ENCODE measurements at places on chromosomes 2 and 18. TPM values are rescaled to one million over a fixed set of nuclear protein-coding genes. Genes with fewer than 3 reads are reported as not detected.

GRCh38 chr2:101435001-101435862 is 39.7 kb downstream of the RFX8 start:
- peak; percentile 47 for DNase-seq

- DNase-seq: no peak
These were observed 9.1 kb upstream of the ARID5A start for GRCh38 chr2:96527286-96528005.

- no peak for DNase-seq
These were observed 40.6 kb upstream of the RIOK3 start for GRCh38 chr18:23412351-23412964.

GRCh38 chr2:222747526-222748160 is 76.2 kb downstream of the MOGAT1 start:
- DNase-seq: no peak

- no peak for DNase-seq
These were observed 113.6 kb upstream of the STK17B start for GRCh38 chr2:196284866-196285557.

- no peak for DNase-seq
These were observed 525.4 kb downstream of the KCNJ3 start for GRCh38 chr2:155223781-155224406.

DNA sequence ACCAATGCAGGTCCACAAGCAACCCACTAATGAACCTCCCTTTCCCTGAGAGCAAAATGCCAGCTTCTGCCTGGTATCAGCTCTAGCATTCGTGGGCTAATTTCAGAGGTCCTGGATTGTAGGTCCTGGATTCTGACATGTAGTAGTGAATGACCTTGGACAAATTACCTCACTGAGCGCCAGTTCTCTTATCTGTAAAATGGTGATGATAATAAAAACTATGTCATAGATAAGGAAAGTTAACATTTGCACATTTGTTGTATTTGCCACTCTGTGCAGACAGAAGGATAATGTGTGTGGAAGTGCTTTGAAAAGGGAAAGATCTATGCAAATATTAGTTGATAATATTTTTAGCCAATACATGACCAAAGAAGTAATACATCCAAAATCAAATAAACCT is 4.1 kb upstream of the TET3 start:
- DNase-seq: no peak

DNA sequence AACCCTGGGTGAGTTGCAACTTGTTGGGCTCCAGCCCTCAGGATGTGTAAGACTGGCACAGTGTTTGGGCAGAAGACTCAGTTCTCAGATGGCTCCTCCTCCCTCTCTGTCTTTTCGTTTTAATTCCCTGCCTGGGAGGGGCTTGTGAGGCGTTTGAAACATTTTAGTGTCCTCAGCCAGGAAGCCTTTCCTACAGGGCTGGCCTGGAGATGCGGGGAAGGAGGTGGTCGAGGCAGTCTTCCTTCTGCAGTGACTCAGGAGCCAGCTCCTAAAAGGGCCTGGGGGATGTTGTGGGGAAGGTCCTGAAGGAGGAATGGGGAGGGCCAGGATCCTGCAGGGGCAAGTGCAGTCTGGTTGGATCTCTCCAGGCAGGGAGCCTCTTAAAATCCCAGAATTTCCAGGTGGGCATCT is 22.1 kb upstream of the IGFBP5 start:
- no peak for DNase-seq

GRCh38 chr18:58112174-58112573 is 68.1 kb downstream of the NEDD4L start:
- DNase-seq: no peak

DNA sequence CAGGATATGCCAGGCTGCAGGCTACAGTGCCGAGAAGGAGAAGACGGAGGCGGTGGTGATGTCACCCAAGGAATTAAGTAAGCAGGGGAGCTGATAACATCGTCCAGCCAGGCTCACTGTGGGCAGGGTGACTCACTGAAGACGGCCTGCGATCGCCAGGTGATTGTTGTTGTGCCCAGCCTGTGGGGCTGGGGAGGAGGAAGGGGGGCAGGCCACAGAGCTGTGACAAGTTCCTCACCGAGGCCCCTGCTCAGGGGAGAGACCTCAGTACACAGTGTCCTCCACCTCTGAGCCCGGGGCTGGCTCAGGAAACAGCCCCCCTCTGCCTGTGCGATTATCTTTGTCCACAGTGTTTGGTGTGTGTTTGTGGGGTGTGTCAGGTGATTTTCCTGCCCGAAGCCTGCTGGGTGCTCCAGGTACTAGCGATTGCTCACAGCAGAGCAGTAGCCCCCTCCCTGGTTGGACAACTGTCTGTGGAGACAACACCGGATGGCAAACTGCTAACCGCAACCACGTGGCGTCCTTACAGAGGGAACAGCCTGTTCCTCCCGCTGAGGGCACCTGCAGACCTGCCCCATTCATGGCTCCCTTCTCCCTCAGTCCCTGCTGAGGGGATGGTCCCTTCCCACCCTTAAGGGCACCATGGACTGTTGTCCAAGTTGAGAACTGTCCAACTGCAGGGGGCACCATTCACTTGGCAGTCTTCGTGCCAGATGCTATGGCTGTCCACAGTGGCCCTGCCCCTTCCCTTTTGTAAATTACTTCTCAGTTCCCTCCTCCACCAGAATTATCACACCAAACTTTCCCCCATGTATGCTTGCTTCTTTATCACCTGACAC is 95.1 kb downstream of the ZFP36L2 start:
- peak; percentile 73 for DNase-seq

DNA sequence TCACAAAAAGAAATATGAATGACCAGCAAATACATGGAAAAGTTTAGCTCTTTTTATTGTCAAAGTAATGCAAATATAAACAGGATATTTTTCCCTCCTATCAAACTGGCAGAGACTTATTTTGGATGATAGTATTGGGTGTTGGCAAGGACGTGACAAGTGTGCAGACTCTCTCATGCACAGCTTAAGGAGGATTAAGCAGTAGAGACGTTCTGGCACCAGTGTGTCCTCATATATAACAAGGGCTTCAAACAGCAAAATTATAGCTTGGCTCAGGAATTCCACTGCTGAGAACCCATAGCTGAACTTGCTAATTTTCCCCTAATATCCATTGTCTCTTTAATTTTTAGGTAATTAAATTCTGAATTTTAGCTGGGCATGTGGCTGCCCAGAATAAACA is 114.4 kb downstream of the FAM124B start:
- DNase-seq: no peak

DNA sequence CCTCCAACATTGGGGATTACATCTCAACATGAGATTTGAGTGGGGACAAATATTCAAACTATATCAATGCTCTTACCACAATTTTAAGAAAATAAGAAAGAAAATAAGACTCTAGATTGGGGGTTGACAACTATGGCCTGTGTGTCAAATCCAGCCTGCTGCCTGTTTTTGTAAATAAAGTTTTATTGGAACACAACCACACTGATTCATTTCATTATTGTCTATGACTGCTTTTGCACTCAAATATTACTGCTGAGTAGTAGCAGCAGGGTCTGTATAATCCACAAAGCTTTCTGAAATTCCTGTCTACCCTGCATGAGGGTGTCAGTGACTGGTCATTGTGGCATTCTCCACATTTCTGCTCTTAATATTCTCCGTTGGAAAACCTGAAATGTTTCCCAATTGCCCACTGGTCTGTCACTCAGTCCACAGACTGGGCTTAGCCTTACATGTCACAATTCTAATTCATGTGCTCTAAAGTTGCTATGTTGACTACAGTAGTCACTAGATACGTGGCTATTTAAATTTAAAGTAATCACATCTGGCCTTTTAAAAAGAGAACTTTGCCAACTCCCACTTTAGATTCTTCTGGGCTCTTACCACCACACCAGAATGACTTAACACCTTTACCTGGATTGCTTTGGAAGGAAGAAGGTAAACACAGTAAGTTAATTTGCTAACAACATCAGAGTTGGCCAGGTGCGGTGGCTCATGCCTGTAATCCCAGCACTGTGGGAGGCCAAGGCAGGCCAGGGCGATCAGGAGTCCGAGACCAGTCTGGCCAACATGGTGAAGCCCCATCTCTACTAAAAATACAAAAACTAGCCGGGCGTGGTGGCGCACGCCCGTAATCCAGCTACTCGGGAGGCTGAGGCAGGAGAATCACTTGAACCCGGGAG is 86.9 kb downstream of the CLHC1 start:
- DNase-seq: no peak

GRCh38 chr18:79628416-79629248 is 51.0 kb upstream of the CTDP1 start:
- peak; percentile 11 for DNase-seq

DNA sequence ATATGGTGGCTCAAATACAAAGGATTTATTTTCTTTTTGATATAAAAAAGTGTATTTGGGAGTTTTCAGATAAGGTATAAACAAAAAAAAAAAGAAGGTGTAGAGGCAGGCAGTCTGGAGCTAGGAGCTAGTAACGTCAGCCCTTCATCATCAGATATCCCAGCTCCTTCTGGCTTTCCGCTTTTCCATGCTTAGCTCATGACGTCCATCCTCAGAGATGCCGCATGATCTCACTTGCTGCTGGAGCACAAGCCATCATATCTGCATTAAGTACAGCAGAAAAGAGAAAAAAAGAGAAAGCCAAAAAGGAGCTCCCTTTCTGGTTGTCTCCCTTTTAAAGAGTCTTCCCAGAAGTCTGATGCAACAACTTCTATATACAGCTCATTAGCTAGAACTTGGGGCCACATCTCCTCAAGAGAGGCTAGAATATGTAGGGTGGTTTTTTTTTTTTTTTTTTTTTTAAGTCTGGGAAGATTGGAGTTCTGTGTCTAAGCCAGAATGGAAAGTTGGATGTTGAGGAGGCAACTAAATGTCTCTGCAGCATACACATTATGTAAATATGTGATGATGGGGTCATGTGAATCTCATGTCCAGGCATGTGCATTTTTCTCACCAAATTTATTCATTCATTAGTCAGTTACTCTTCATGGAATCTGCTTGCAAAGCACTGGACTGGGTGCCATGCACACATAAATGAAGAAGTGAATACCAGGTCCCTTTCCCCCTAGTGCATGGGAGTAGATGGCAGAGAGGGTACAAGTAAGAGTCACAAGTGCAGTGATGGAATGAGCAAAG is 52.3 kb downstream of the DDX1 start:
- DNase-seq: no peak

DNA sequence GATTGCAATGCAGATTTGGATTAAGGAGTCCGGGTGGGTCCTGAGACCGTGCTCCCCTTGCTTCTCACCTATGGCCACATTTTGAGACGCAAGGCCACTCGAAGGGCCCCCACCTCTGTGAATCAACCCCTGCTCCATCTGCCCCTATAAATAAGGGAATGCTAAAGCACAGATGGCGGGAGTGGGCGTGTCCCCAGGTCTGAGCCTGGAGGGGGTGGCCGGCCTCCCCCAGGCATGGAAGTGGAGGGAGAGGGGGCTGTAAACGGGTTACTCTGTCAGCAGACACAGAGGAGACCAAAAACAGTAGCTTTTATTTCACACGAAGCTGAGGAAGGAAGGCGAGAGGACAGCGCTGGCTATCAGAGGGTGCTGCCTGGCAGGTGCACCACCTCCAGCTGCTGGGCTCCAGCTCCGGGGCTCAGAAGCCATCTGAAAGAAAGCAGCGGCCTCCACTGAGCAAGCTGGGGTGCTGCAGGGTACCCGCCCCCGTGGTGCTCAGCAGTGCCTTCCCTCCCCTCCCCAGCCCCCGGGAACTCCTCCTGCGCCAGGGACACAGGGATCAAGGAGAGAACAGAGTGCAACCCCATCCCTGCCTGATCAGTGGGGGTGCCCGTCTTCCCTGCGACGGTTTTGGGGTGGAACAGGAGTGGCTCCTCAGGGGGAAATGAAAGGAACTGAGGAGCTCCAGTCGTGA is 56.7 kb upstream of the RAB6C start:
- DNase-seq: no peak

GRCh38 chr2:201176081-201176481 is 6.9 kb upstream of the CASP10 start:
- DNase-seq: no peak

GRCh38 chr2:217932803-217933616 is 69.8 kb downstream of the TNS1 start:
- peak; percentile 64 for DNase-seq

- no peak for DNase-seq
These were observed 72.8 kb downstream of the AQP4 start for GRCh38 chr18:26792661-26793060.

GRCh38 chr2:129428086-129428660 is 551.3 kb upstream of the RAB6C start:
- DNase-seq: no peak

GRCh38 chr2:184528119-184528518 is 70.2 kb upstream of the ZNF804A start:
- no peak for DNase-seq

DNA sequence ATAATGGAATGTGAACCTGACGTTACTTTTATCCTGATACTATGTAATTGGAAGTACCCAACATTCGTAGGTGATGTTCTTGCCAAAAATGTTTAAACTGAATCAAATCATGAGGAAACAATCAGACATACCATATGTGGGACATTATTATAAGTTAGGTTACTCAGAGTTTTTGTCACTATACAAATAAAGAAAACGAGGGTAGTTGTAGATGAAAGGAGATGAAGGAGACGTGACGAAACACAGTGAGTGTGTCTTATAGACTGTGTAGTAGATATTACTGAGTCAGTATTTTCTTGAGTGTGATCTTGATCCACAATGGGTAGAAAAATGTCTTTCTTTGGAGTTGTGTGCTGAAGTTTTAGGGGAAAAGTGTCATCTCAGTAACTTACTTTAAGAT is 176.8 kb downstream of the ZNF407 start:
- DNase-seq: no peak

- DNase-seq: no peak
These were observed 82.6 kb upstream of the RGPD5 start for GRCh38 chr2:109711230-109712122.

DNA sequence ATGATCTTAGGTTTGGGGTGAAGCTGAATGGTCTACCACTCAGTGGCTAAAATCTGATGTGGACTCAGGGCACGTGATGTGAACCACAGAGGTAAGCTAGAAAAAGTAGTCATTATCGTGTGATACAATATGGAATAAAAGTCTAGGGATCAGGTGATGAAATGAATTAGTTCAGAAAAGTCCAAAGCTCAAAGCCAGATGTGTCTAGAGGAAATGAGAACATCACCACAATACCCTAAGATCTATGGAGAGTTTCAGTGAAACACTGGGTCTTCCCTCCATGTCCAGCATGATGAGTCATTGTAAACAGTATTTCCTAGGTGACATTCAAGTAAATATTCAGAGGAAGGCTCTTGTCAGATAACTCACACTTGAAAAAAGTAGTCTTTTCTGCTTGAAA is 1257.4 kb upstream of the ZEB2 start:
- DNase-seq: no peak

The C2orf80 gene
- not detected for total RNA-seq

The UGT1A1 gene
- total RNA-seq: not detected

The SOX11 gene
- 0.42 TPM for total RNA-seq

The TNFAIP6 gene
- 5.1 TPM for total RNA-seq

The GALNT3 gene
- 0.35 TPM for total RNA-seq

The SRD5A2 gene
- not detected for total RNA-seq

The DSG4 gene
- total RNA-seq: not detected

The WNT6 gene
- 1.8 TPM for total RNA-seq

The IL36G gene
- total RNA-seq: not detected

The SERPINB3 gene
- total RNA-seq: not detected

The C2orf66 gene
- total RNA-seq: 0.18 TPM

The MARCHF4 gene
- total RNA-seq: not detected

The DNAJC5G gene
- 0.71 TPM for total RNA-seq

The CPSF3 gene
- 13.8 TPM for total RNA-seq

The BOLL gene
- not detected for total RNA-seq
